ENCODE measurements at places on chromosomes 3 and 15. TPM values are rescaled to one million over a fixed set of nuclear protein-coding genes. Genes with fewer than 3 reads are reported as not detected.

Gene GOLGA6D
- not detected for total RNA-seq

Gene SLC6A1
- not detected for total RNA-seq

Gene IFRD2
- total RNA-seq, result 49.1 TPM

Gene SPTBN5
- 0.73 TPM for total RNA-seq

Gene MUC13
- total RNA-seq, result not detected

Gene NOX5
- total RNA-seq, result 0.49 TPM

Gene P2RY14
- total RNA-seq, result 0.16 TPM

Gene SLC9A9
- 23.7 TPM for total RNA-seq

Gene CAND2
- total RNA-seq, result 13.1 TPM

Gene CNTN6
- 1.3 TPM for total RNA-seq
